Mesenchymal stem cell (in vitro differentiated cells and primary cell): ENCODE measurements at places on chromosomes 13 and 19.

GRCh38 chr19:55679343-55680257, 4.6 kb downstream of the EPN1 start:
- DNase-seq: no peak

- no peak for DNase-seq
These were observed 33.4 kb downstream of the FAM124A start for GRCh38 chr13:51255556-51255955.

- peak; percentile 29 for DNase-seq
These were observed 109.2 kb upstream of the MCF2L start for GRCh38 chr13:112859817-112860190.

DNA sequence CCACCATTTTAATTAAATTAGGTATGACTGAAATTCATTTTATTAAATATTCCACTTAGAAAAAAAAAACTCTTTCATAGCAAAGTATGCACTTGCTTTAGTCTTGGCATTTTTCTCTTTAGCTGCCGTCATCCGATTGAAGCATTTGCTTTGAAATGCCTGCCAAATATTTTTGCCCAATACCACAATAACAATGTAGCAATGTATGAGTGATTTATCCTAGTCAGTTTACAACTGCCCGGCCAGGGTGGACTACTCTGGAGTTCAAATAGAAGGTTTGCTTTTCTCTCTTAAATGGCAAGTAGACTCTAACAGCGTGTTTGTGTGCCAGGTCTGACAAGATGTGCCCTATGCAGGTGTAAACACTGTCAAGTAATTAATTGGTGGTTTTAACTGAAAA, 675.3 kb upstream of the SGCG start:
- DNase-seq: no peak

- DNase-seq: peak; percentile 24
These were observed 39.4 kb downstream of the RFX2 start for GRCh38 chr19:6070720-6071485.

DNA sequence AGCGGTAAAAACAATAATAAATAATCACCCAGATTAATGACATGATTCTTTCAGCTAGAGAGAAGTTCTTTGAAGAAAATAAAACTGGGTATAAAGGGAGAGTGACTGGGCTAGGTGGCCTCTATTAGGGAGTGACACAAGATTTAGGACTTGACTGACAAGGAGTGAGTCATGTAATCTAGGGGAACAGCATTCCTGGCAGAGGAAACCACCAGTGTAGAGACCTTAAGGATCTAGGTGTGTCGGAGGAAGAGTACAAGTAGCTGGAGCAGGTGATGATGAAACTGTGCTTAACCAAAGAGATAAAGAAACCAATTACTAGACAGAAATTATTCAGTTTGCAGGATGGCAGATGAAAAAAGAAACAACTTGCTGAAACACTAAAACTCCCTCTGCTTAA, 248.0 kb downstream of the RFC3 start:
- no peak for DNase-seq

- DNase-seq: no peak
These were observed 210.6 kb downstream of the UQCRFS1 start for GRCh38 chr19:29002336-29002735.

DNA sequence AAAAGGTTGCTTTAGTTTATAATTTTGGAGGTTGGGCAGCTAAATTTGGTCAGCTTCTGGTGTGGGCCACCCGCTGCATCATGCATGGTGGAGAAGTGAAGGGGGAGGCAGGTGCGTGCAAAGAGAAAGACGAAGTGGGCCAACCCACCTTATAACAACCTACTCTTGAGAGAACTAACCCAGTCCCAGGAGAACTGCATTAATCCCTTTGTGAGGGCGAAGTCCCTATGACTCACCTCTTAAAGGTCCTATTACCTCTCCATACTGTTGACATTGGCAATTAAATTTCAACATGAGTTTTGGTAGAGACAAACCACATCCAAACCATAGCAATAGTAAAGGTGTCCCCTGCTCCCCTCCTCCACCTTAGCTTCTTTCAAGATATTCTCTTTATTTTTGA, 7.7 kb upstream of the FGF9 start:
- DNase-seq: no peak

DNA sequence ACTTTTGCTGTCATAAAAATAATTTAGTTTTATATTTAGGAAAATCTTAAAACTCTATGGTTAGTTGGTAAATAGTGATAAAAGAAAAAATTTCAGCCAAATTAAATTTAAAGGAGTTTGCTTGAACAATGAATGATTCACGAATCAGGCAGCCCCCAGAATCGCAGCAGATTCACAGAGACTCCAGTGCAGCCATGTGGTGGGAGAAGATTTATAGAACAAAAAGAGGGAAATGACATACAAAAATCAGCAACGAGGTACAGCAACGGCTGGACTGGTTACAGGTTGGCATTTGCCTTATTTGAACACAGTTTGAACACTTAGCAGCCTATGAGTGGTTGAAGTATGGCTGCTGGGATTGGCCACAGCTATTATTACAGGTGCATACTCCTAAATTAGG, 96.4 kb upstream of the MYCBP2 start:
- DNase-seq: no peak

GRCh38 chr13:44668688-44669087, 92.6 kb upstream of the TSC22D1 start:
- DNase-seq: peak; percentile 50

DNA sequence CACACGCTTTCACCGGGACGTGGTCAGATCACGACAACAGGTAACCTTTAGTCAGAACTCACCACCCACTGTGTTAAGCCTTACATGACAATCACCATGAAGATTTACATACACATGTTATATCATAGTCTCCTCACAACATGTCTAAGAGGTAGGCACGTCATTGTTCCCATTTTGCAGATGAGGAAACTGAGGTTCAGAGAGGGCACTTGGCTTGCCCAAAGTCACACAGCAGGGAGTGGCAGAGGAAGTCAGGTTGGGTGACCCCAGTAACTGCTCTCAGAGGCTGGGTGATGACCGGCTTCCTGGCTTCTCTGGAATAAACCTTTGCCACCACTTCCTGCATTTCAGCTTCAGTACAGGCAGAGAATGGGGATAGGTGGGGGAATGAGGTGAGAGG, 5.3 kb downstream of the KLK10 start:
- DNase-seq: no peak

DNA sequence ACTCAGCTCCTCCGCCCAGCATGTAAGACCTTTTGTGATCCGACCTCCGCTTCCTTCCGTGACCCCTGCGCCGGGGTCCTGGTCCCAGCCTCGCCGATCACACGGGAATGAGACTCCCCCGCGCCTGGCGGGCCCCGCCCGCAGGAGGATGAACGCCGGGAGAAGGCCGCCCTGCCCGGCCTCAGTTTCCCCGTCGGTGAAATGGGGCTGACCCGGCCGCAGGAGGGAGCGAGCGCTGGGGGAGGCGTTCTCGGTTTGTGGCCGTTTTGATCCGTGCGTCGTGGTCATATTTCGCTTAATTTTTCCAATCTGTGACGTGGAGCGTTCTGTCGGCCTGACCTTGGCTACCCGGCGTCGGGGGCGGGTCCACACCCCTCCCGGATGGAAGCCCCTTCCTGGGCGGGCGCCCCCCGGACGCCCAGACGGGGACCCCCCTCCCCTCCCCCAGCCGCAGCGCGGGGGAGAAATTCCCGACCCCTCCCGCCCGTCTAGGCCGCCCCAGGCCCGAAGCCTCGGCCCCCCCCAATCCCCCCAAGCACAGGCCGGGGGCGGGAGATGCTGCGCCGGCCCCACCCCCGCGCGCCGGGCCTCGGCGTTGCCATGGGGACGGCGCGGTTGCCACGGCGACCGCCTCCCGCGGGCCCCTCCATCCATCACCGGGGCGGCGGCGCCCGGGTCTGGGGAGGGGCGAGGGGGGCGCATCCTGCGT, 11.1 kb downstream of the PALM start:
- no peak for DNase-seq

DNA sequence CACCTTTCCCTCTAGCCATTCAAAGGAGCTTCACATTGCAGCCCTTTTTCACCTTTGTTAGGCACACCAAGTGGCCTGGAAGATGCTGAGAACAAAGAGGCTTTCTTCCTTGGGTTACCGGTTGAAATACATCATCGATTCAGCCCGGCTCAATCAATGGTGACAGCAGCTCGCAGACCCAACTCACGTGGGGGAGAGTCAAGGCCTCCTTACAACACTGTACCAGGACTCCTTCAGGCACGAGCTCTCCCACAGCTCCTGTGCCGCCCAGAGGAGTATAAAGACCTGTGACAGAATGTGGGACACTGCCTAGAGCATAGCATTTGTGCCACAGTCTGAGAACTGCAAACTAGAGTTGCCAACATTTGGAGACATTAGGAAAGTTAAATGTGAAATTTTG, 3.9 kb upstream of the LRRC63 start:
- no peak for DNase-seq

DNA sequence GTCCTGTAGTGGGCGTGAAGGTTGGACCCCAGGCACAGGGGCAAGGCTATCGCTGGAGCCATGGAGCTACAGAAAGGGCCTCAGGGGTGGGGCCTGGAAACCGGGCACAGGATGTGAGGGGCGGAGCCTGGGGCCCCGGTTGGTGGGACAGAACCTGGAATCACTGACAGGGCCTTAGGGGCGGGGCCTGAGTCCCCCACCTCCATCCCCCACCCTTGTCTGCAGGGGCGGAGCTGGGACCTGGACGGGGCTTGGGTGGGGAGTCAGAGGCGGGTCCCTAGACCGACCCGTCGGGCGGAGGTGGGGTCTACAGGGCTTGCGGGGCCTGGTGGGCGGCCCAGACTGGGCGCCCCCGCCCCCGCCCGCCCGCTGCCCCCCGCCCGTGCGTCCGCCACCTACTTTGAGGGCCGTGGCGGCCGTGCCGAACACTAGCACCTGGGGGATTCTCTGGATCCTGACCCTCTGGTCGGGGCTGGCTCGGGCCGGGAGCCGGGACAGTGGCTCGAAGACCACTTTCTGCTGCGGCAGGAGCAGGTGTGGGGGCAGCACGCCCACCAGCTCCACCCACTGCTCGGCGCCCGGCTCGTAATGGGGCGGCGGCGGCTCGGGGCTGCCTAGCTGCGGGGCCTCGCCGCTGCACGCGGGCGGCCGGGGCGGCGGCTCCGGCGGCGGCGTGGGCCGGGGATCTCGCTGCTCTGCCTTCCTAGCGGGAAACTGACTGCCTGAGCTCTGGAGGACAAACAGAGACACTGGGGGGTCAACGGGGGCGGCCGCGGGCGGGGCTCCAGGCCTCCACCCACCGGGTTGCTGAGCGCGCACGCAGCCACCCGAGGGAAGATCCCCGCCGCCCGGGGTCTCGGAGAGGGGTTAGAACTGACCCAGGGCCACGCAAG, 26.3 kb downstream of the DCAF15 start:
- DNase-seq: peak; percentile 75

DNA sequence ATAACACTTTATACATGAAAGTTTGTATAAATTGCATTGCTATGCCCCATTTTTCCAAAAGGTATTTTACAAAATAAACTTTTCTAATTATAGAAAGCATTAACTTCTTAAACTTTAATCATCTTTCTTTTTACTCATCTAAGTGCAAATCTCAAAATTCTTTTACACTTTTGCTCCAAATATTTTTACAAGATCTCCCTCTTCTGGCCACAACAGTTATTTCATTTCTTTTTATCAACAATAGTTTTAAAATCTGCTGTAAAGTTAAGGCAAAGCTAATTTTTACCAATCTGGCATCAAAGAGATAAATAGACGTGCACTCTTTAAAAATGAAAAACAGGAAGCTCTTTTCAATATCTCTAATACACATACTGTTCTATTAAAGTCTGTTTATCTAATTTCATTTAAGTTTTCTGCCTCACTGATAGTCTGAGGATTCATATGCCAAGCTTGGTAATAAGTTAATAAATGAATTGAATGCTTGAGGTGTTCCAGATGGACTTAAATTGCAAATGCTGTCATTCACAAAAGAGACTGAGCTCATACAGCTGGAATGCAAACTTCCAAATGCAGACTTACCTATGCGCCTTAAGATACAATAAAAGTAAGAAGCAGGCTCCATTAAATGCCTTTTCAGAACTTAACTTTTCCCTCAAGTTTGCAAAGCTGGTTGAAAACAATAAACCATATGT, 583.0 kb upstream of the ATXN8OS start:
- peak; percentile 9 for DNase-seq

GRCh38 chr19:50458396-50459066, 17.8 kb upstream of the EMC10 start:
- DNase-seq: no peak

- no peak for DNase-seq
These were observed 94.9 kb downstream of the FAM216B start for GRCh38 chr13:42876270-42876714.

GRCh38 chr19:42427313-42427712, at the start of gene LIPE:
Gene LIPE, minus strand, starts transcription at chr19:42427388. Its CDS starts 239 bp downstream, at chr19:42427149.
- DNase-seq: peak; percentile 71

DNA sequence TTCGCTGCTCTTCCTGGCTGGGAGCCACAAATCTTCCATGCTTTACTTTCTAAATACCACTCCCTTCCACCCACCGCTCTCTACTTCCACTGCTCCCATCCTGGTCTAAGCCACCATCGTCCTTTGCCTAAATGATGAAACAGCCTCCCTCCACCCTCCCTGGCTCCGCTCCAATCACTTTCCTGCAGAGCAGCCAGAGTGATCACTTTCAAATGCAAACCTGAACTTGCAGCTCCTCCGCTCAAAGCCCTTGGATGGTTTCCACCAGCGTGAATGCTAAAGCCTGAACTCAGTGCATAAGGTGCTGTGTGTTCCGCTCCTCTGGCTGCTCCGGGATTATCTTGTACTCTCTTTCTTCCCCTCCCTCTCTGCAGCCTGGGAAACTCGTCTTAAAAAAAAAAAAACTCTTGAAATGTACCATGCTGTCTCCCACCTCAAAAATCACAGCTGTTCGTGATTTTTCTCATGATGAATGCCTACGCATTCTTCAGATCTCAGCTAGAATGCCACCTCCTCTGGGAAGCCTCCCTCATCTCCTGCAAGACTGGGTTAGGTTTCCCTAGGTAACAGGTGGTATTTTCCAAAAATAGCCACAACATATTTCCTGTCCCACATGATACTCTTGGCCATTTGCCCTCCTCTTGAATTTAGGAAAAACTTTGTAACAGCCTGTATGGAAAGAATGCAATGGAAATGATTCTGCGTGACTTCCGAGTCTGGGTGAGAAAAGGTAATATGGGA, 3.7 kb upstream of the SIN3B start:
- peak; percentile 80 for DNase-seq

- peak; percentile 17 for DNase-seq
These were observed 120.1 kb upstream of the CSNK1A1L start for GRCh38 chr13:37225414-37226070.

- DNase-seq: peak; percentile 68
These were observed 131.3 kb downstream of the STK24 start for GRCh38 chr13:98445340-98446233.

DNA sequence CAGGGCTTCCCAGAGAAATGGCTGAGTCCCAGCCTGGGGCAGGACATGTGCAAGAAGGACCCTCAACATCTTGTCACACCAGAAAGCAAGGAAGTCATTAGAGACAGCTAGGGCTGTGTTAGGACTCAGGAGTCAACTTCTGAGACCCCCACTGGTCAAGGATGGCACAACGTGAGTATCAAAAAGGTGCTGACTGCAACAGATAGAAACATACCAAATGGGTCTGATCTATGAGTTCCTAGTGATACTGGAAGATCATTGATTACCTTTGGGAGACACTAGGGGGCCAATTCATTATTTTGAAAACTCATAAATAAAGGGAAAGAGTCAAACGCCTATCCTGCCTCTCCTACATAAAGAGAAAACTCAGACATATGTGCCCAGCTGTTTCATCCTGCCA, 73.5 kb upstream of the GJB6 start:
- no peak for DNase-seq
